ENCODE measurements at places on chromosomes 7 and 10.

- no peak for DNase-seq
Observed at GRCh38 chr10:108410236-108410635, 1245.7 kb upstream of the SORCS1 start.

GRCh38 chr10:16441173-16441840 is 4.5 kb downstream of the PTER start:
- DNase-seq, result no peak

GRCh38 chr10:43806831-43807640 is 158.4 kb upstream of the ZNF32 start:
- no peak for DNase-seq

DNA sequence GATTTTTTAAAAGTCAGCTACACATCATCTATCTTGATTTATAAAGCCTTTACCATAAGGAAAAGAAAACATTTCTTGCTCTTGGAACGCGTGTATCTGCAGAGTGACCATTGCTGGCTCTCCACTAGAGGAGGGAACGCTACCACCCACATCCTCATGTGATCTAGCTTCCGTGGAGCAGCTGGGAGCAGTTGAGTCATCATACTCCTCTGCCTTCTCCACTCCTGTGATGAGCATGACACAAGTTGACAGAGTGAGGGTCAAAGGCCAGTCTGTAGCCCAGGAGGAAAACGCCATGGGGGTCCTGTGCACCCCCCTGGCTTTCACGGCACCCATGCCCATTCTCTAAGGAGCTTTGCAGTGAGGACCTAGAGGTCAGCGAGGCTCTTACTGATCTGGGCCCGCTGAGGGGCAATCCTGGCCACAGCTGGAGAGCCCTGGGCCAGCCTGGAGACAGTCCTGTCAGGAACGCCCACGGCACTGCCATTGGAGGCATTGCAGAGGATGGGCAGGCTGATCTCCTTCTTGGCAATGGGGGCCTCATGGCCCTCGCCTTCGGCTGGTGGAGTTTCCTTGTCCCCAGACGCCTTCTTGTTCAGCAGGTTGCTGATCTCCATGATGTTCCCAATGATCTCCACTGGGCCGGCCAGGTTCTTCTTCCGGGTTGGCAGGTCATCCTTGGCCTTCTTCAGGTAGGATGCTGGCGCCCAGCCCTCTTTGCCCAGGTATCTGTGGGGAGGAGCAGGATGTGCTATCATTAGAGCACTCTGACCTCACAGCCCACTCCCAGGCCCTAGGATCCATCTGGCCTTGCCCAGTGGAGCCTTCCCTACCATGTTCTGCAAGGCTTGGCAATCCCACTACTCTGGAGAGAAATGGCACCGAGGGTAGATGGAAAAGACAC is 119.2 kb downstream of the NEURL1 start:
- no peak for DNase-seq

Measured in NCI-H510A (cell line).